ENCODE measurements at places on chromosomes 13 and 19. TPM values are rescaled to one million over a fixed set of nuclear protein-coding genes. Genes with fewer than 3 reads are reported as not detected.

Gene IRGC
- not detected for total RNA-seq

Gene ZNF793
- total RNA-seq: 2.8 TPM

Gene PIN1
- 142 TPM for total RNA-seq

Gene ADAMTSL5
- total RNA-seq: 18.1 TPM

GRCh38 chr19:51020988-51021651 is 1.6 kb upstream of the KLK10 start:
- peak; percentile 51 for DNase-seq

- DNase-seq: no peak
These were observed 21.8 kb downstream of the MCF2L start for GRCh38 chr13:112990783-112991182.

DNA sequence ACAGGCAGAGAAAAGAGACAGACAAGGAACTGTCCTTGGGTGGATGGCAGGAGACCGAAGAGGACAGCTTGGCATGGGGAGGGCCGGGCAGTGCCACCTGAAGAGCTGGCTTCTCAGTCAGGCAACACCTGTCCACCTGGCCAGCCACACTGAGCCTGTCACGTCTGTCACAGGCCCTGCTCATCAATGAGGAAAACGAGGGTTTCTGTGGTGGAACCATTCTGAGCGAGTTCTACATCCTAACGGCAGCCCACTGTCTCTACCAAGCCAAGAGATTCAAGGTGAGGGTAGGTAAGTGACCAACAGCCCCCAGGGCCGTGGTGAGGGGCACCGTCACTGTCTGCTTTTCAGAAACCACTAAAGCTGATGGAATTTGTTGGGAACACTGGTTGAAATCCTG is 11.2 kb upstream of the PROZ start:
- DNase-seq: no peak

GRCh38 chr13:44537248-44537647 is 38.9 kb downstream of the TSC22D1 start:
- DNase-seq: no peak

GRCh38 chr19:28388988-28389387 is 824.0 kb downstream of the UQCRFS1 start:
- no peak for DNase-seq

DNA sequence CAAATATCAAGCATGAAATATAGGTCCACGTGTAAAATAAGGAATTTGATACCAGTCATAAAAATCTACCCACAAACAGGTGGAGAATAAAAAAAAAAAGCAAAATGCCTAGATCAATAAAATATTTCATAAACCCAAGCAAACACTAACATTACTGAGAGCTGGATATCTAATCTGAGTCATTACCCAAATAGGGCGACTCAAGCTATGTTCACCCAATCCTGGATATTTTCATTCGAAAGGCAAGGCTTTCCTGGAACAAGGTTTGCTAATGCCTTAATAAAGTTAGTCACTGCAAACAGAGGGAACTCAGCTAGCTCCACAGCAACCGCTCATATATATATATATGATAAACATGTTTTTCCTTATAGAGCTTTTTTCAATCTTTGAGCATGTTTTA is 33.5 kb upstream of the TM9SF2 start:
- DNase-seq: peak; percentile 79

DNA sequence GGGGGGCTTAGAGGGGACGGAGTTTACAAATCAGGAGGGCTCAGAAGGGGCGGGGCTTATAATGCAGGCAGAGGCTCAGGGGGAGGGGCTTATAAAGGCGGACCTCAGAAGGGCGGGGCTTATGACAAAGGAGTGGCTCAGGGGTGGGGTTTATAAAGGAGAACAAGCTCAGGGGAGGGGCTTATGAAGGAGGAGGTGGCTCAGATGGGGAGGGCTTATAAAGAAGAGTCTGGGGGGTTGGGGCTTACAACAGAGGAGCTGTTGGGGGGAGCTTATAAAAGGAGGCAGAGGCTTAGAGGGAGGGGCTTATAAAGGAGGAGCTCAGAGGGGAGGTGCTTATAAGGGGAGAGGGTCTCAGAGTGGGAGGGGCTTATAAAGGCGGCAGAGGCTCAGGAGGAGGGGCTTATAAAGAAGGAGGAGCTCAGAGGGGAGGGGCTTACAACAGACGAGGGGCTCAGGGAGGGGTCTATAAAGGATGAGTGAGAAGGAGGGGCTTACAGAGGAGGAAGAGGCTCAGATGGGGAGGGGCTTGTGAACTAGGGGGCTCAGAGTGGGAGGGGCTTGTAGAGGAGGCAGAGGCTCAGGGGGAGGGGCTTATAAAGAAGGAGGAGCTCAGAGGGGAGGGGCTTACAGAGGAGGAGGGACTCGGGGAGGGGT is 1.0 kb downstream of the SMIM24 start:
- no peak for DNase-seq

DNA sequence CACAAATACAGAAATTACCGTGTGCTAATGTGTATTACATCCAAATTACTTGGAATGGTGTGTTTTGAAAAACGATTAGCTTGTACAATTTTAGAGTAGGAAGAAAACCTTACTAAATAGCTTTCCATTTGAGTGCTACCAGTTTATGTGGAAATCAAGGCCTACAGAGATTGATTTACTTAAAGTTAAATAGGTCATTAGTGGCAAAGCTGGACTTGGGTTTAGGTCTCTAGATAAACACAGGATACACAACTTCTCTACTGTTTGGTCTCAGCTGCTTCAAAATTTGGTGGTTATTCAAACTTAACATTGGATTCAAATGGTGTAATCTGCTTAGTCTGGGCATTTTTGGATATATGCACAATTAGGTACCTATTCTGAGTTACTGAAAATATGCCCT is 21.4 kb downstream of the PCCA start:
- DNase-seq: no peak

DNA sequence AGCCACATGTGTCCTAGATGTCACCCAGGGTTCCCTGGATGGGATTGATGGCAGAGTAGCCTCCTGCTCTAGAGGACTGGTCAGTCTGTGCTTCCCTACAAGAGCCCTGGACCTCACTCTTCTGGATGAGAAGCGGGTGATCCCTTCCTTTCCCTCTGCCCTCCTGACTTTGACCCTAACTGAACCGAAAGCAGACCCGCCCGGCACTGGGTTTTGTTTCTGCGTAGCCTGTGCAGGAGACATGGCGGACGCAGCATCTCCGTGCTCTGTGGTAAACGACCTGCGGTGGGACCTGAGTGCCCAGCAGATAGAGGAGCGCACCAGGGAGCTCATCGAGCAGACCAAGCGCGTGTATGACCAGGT is 4.9 kb downstream of the THOP1 start:
- DNase-seq: no peak

All from HFFc6 (cell line).